ENCODE measurements at places on chromosomes 2 and 18.

DNA sequence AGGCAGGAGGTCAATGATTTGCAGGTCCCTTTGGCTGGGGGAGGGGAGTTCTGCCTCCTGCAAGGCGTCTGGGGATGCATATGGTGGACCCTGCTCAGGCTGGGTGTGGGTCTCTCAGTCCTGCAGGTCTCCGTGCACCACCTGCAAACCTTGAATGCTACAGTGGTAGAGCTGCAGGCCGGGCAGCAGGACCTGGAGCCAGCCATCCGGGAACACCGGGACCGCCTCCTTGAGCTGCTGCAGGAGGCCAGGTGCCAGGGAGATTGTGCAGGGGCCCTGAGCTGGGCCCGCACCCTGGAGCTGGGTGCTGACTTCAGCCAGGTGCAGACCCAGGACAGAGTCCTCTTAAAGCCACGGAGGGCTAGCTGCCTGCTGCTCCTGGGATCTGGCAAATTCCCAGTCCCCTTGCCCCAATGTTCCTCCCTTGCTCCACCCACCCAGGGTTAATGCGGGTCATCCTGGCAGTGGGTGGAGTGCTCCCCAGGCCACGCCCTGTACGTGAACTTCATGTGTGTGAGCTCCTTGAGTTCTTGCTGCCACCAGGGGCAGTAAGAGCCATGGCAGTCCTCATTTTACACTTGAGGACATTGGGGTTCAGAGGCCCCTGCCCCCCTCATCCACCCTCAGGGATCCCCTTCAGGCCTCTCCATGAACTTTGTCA, 3.1 kb downstream of the PROM2 start:
- no peak for DNase-seq

- peak; percentile 38 for DNase-seq
These were observed 77.7 kb upstream of the CYP1B1 start for GRCh38 chr2:38153476-38154135.

DNA sequence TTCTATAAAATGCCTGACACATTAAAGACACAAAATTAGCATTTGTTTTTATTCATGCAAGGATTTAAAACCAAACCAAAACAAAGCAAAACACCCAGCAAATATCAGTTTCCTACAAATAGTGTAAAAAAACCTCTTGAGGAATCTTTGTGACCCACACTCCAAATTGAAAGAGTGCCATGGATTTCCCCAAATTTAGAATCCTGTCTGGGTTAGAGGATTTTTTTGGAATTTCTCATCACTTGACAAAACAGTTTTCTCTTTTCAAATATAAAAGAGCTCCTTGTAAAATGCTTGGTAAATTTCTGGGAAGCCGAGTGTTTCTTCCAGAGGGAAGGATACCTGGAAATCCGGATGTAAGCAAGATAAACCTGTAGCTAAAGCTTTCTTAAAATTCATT, 1.7 kb upstream of the FN1 start:
- DNase-seq: no peak

DNA sequence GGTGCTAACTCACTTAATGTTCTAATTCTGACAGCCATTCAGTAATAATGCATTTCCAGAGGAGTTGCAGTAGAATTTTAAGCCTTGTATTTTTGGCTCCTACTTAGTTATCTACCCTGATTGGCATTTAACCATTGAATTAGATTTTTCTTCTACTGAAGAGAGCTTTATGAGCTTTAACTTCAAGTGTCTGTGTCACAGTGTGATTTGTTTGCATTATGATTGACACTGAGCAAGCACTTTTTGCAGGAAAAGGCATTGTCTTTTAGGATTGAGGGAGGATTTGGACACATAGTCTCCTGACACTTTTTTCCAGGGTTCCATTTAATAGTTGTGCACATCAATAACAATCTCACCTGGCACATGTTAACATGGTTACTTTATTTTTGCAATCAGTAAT, 26.7 kb downstream of the LYPD6 start:
- DNase-seq: no peak

GRCh38 chr2:101556033-101556459, 81.1 kb upstream of the RFX8 start:
- no peak for DNase-seq

GRCh38 chr2:183998797-183999190, 599.5 kb upstream of the ZNF804A start:
- no peak for DNase-seq

- no peak for DNase-seq
These were observed 173.0 kb downstream of the CTIF start for GRCh38 chr18:48711651-48712486.

DNA sequence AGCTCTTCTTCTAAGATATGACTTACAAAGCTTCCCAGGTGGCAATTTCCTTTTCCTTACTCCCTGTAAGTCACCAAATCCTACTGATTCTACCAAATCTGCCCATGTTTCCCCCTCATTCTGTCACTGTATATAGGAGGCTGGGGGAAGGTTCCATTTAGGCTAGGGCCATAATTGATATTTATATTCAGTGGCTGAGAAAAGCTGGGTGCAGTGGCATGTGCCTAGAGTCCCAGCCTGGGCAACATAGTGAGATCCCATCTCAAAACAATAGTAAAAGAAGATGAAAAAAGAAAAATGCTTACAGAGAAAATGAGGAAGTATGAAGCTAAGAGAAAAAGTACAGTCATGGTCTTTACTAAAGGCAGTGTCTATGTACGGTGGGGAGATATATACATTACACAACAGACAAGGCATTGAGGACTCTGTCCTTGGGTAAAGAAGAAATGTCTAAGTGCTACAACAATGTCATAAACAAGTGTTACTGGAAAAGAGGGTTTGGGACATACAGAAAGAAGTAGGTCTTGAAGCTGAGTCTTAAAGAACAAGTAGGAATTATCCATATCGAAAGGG, 4.8 kb downstream of the CWC22 start:
- DNase-seq: no peak

GRCh38 chr18:78123144-78123909, 856.3 kb upstream of the SALL3 start:
- no peak for DNase-seq

- DNase-seq: no peak
These were observed 62.0 kb downstream of the GYPC start for GRCh38 chr2:126717928-126718327.

DNA sequence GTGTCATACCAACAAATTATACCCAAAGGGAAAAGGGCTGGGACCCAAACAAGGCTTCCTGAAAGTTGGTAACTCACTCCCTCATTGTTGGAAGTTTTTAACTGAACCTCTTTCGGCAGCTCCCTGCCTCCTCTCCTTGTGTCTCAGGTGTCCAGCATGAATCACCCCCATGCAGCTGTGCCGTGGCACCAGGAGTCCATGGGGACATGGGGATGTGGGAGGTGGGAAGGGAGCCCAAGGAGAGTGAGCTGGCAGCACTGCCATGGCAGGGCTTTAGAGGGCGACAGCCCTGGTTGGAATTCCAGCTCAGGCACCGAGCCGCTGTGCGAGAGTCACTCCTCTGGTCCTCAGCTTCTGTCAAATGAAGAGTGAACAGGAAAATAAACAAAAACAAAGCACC, 12.5 kb upstream of the GYPC start:
- DNase-seq: no peak

GRCh38 chr2:222904557-222905258, 43.9 kb downstream of the ACSL3 start:
- no peak for DNase-seq

GRCh38 chr2:186309901-186310300, 176.2 kb upstream of the ZC3H15 start:
- DNase-seq: no peak

DNA sequence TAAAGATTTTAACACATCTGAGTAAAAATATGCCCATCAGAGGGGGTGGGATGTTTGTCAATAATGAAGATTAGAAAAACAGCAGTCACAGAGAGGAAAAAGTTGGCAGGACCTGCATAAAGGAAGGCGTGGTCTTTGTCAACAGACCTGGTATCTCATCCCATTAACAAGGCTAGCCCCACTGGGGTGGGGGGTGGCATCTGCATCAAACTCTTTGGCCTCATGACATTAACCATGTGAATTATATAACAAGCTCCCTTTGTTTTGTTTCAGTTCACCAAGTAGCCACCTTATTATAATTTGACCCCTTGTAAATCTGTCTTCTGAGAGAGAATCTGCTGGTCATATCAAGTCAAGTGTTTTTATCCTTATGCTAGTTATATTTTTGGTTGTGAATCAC, 28.8 kb downstream of the NEMP2 start:
- no peak for DNase-seq

- DNase-seq: no peak
These were observed 138.5 kb downstream of the MTX2 start for GRCh38 chr2:176407706-176408105.

DNA sequence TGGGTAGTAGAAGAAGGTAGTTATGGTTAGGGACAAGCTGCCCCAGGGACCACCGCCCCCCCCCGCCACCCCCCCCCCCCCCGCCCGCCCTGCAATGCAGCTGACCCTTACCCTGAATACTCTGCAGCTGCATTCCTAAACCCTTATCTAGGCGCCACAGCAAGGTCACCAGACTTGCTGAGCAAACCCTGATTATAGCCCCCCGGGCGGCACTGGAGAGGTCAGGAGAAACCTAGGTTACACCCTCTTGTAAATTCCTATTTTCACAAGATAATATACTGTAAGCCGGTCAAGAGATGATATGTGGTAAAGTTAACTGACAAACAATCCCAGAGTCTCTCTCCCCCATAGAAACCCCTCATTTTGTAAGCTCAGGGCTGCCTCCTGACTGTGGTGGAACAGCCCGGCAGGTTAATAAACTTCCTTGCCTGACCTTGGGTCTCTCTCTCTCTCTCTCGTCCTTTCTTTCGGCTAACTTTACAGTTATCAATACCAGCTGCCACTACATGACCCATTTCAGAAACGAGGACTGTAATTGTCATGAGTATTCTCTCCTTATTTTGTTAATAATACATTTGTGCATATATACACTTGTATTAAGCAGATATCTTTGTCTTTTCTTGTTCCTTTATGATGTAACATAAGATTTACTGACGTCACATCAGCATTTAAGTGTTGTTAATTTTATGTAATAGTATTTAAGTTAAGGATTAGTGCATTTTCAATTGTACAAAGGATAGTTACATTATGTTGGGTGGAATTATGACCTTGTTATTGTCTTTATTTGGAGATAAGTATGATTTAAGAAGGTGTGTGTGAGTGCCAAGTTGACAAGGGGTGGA, 22.8 kb upstream of the SMAD4 start:
- DNase-seq: no peak

- DNase-seq: no peak
These were observed 1.8 kb upstream of the CYBRD1 start for GRCh38 chr2:171520471-171520870.

GRCh38 chr2:28068088-28068487, 177.6 kb downstream of the BABAM2 start:
- no peak for DNase-seq

DNA sequence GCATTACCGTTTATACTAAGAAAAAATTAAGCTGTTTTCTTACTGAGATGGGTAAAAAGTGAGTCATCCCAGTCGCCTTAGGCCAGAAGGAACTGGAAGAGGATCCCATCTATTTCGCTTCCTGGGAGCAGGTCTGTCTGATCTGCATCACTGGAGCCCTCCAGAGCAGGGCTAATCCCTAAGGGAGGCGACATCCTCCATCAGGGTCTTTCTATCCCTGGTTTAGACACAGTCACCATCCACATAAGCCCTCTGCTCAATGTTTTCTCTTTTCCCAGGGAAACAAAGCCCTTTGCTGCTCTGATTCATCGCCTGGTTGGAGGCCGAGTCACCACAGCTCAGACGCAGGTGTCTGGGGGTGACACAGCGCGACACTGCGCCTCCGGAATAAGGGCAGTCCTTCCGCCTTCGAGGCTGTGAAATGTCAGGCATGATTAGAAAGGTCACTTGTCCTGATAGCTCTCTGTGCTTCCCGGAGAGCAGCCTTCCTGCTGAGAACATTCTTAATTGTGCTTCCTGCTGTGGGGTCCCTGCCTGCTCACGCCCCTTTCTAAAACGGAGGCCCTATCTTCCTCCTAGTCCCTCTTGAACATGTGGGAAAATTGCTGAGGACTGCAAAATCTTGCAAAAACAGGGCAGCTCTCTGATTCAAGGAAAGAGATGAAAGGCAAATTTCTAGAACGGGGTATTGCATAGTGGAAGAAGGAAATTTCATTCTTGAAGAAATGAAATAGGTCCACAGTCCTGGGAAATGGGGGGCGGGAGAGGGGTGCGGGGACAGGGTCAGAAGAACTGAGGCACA, 56.3 kb downstream of the MARCHF4 start:
- DNase-seq: no peak

DNA sequence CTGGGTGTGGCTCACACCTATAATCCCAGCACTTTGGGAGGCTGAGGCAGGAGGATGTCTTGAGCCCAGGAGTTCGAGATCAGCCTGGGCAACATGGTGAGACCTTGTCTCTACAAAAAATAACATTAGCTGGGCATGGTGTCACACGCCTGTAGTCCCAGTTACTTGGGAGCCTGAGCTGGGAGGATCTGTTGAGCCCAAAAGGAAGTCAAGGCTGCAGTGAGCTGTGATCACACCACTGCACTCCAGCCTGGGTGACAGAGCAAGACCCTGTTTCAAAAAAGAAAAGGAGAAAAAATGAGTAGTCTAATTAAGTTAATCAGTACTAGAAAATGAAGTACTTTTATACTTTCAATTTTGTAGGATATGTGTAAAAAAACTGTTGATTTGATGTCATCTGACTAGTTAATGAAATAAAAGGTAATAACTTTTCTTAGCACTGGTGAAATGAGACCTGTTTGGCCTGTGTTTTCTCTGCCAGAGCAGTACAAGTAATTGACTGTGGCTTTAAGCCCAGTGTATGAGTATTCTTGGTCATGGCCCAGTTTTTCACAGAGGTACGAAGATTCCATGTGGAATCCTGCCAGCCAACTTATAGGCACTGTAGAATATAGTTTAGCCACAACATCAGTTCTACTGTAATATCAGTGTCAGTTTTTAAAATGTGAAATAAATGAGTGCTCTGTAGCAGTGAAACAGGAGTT, 35.8 kb downstream of the MFSD6 start:
- no peak for DNase-seq

DNA sequence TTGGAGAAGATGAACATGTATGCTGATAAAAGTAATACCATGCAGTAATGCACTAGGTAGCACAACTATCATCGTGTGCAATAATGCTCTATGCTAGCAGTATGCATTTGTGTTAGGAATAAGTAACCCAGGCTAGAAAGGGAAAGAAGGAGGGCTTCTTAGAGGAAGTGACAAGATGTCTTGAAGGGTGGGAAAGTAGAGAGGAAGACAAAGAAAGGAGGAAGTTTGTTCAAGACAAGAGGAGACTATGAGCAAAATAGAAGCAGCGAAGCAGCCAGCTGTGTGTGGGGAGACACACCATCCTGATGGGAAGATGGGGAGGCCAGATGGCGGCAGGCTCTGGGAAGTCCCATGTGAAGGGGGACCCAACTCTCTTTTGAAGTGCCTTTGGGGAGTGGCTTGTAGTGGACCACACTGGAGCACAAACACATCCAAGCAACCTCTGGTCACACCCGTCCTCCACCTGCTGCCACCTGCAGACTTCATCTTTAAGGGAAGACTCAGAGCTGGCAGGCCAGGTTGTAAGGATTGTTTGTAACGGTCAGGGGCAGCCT, 39.9 kb upstream of the INHBB start:
- DNase-seq: no peak

DNA sequence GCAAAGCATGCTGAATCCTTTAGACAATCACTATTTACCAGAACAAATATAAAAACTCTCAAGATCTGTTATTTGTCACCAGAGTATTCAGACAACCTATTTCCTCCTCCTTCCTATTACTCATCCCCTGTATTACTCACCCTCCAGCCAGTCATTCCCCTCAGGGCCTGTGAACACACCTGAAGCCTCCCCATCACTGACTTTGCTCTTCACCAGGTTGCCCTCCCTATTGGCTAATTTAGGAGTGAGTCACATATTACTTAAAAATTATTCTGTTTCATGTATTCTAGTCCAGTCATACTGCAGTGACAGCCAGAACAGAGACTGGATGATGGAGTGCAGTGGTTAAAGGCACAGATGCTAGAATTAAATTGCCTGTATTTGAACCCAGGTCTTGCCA, 3.7 kb upstream of the ATG16L1 start:
- DNase-seq: no peak
